Dermis blood vessel endothelial cell (primary cell): ENCODE measurements at places on chromosomes 13 and 19. TPM values are rescaled to one million over a fixed set of nuclear protein-coding genes. Genes with fewer than 3 reads are reported as not detected.

Gene ZNF90
- 0.84 and 1.5 TPM in 2 replicates for total RNA-seq

Gene MZF1
- 14.5 and 15.8 TPM in 2 replicates for total RNA-seq

Gene HIPK4
- under 0.01 and 0.05 TPM in 2 replicates for total RNA-seq

Gene CDADC1
- total RNA-seq, result 2.7 TPM in 2 replicates

Gene F7
- not detected in 2 replicates for total RNA-seq

Gene SOX1
- not detected in 2 replicates for total RNA-seq

Gene ZNF320
- 9.3 and 16.0 TPM in 2 replicates for total RNA-seq

Gene IGSF23
- total RNA-seq, result not detected in 2 replicates

Gene AMER2
- total RNA-seq, result not detected in 2 replicates

Gene PSPC1
- 75.9 and 93.1 TPM in 2 replicates for total RNA-seq

Gene CNFN
- not detected in 2 replicates for total RNA-seq

Gene LILRA5
- total RNA-seq, result not detected in 2 replicates

Gene GJA3
- under 0.01 TPM in 1 of 2 replicates, not detected in the other for total RNA-seq

Gene CLEC17A
- not detected in 2 replicates for total RNA-seq

Gene MIR17HG
- 5.4 and 13.1 TPM in 2 replicates for total RNA-seq

Gene ANGPTL8
- total RNA-seq, result not detected in 2 replicates

Gene LRCH1
- 21.8 and 25.7 TPM in 2 replicates for total RNA-seq

Gene RASIP1
- total RNA-seq, result 130 and 154 TPM in 2 replicates

Gene CLASRP
- total RNA-seq, result 13.8 and 16.0 TPM in 2 replicates

Gene RETN
- not detected in 2 replicates for total RNA-seq

Gene ZSCAN1
- not detected in 2 replicates for total RNA-seq

Gene KLF1
- 0.17 TPM in 1 of 2 replicates, not detected in the other for total RNA-seq

Gene PSG6
- not detected in 2 replicates for total RNA-seq

Gene ZIK1
- total RNA-seq, result 5.3 and 6.1 TPM in 2 replicates

Gene ZNF470
- 4.1 and 5.2 TPM in 2 replicates for total RNA-seq

Gene KASH5
- total RNA-seq, result not detected in 2 replicates

Gene ZNF177
- total RNA-seq, result 1.4 and 3.1 TPM in 2 replicates

Gene C19orf85
- not detected in 2 replicates for total RNA-seq

Gene PRTN3
- total RNA-seq, result not detected in 2 replicates

Gene ZNF563
- total RNA-seq, result 2.2 TPM in 2 replicates

Gene SNRPD2
- 218 and 295 TPM in 2 replicates for total RNA-seq

Gene HOMER3
- total RNA-seq, result 128 and 272 TPM in 2 replicates

Gene PIBF1
- total RNA-seq, result 18.0 and 26.4 TPM in 2 replicates

Gene GPR18
- total RNA-seq, result not detected in 2 replicates

Gene ERICH4
- total RNA-seq, result not detected in 2 replicates

Gene PSG1
- under 0.01 TPM in 1 of 2 replicates, not detected in the other for total RNA-seq

Gene DZIP1
- total RNA-seq, result 4.0 and 5.3 TPM in 2 replicates

Gene TMEM190
- total RNA-seq, result not detected in 2 replicates

Gene ZNF442
- 2.7 and 4.3 TPM in 2 replicates for total RNA-seq

Gene VSIG10L
- total RNA-seq, result 0.09 and 0.17 TPM in 2 replicates

Gene TMIGD2
- total RNA-seq, result not detected in 2 replicates

Gene ZNF471
- 2.4 and 3.2 TPM in 2 replicates for total RNA-seq

Gene FLT3LG
- 1.2 and 1.6 TPM in 2 replicates for total RNA-seq

Gene PGLYRP1
- total RNA-seq, result not detected in 2 replicates

Gene SLC1A6
- total RNA-seq, result not detected in 2 replicates

Gene ZNF578
- total RNA-seq, result 2.9 and 3.2 TPM in 2 replicates

Gene EGLN2
- total RNA-seq, result 159 and 197 TPM in 2 replicates

Gene ZNF304
- total RNA-seq, result 10.5 and 11.1 TPM in 2 replicates

Gene KCNN1
- under 0.01 and 0.42 TPM in 2 replicates for total RNA-seq

Gene KIR2DL1
- not detected in 2 replicates for total RNA-seq
